ENCODE measurements at places on chromosomes 2 and 18.

DNA sequence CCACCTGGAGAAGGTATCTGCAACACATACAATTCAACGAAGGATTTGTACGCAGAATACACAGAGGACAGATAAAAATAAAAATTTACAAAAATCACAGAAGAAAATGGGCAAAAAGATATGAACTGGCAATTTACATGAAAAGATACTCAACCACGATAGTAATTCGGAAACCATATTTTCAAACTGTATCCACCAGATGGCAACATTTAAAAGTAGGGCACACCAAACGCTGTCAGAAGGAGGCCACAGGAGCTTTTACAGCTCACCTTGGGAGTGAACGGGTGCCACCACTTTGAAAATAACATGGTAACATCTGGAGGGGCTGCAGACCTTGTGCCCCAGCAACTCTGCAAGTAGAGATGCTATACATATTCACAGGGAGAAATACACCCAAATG lies 9.8 kb downstream of the KIF1A start:
- DNase-seq, result no peak

- DNase-seq, result peak; percentile 95
Observed at GRCh38 chr2:222709191-222709891, 37.9 kb downstream of the MOGAT1 start.

DNA sequence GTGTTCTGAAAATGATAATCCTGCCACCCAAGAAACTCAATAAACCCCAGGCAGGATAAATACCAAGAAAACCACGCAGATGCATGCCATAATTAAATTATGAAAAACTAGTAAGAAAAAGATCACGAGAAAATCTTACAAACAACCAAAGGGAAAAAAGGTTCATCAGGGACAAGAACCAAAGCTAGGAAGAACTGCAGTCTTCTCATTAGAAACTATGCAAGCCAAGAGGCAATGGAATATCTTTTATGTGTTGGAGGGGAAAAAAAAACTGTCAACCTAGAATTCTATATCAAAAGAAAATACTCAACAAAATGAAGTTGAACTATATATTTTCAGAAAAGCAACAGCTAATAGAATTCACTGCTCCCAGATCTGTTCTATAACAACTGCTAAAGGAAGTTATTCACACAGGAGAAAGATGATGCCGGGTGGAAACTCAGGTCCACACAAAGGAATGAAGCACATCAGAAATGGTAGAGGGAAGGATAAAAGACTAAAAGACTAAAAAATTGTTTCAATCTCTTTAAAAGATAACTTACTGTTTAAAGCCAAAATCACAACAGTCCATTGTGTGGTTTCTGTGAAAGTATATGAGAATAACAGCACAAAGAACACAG lies 55.0 kb downstream of the NDUFA10 start:
- no peak for DNase-seq

DNA sequence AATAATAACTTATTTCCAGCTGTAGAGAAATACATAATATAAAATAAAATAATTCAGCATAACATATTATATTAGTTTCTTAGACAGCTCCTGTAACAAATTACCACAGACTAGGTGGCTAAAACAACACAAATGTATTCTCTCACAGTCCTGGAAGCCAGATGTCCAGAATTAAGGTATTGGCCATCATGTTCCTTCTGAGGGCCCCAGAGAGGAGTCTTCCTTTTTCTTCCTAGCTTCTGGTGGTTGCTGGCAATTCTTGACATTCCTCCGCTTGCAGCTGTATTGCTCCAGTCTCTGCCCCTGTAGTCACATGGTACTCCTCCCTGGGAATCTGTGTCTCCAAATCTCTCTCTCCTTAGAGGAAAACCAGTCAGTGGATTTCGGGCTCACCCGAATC lies 146.8 kb downstream of the RBM43 start:
- no peak for DNase-seq

DNA sequence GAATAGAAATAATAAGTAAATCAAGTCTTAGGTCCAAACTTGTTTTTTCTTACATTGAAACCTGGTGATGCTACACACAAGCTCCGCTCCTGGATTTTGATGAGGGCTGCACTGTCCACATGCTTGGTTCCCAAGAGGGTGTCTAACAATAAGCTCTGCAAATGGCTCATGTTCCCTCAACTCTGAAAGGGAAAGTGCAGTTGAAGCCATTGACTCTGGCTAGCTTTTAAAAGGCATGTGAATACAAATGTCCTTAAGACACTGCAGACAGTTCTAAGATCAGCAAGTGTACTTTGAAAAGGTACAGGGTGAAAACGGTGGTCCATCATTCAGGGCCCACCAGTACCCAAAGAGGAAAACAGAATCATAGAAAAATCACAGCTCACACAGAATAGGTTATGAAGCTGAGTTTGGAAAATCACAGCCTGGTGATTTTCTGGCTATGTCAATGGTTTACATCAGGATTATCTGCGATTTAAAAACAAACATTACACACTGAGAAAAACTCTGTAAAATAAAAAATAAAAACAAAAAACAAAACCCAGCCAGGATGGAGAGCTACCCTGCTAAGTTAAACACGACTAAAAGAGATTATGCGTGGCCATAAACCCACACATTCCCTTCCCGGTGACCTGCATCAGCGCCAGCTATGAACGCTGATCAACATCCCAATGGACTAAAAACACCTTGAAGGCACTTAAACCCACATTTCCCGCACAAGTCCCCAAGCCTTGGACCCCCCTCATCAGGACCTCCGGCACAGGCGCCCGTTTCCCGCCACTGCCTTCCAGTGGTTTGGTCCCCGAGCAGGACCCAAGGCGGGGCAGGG lies 554 bp downstream of the PFN4 start:
- DNase-seq, result no peak

- DNase-seq, result peak; percentile 75
Observed at GRCh38 chr2:151947813-151948165, 119.6 kb upstream of the ARL5A start.

DNA sequence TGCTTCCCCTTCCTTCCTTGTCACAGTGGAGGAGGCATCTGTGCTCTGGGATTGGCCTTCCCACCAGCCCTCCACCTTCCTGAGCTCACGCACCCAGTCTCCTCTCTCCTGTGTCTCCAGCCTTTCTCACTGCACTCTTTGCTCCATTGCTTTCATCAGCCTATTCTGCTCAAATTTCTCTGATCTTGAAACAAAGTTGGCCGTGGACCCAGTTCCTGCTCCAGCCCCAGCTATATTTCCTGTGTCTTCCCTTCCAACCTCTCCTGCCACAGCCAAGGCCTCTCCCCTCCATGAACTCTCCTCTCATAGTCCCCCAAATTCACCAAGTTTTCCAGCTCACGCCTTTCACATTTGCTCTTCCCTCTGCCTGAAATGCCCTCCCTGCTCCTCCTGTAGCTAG lies 226.6 kb upstream of the AGAP1 start:
- DNase-seq, result no peak

- DNase-seq, result no peak
Observed at GRCh38 chr2:55097082-55097460, 46.8 kb upstream of the RTN4 start.

Data from CD14-positive monocyte (primary cell).